ENCODE measurements at places on chromosomes 2 and 18.

- DNase-seq: no peak
Measured at GRCh38 chr18:12433829-12434540, 26.3 kb downstream of the PRELID3A start.

GRCh38 chr2:121030523-121030922, 254.5 kb downstream of the TFCP2L1 start:
- DNase-seq: no peak

- DNase-seq: no peak
Measured at GRCh38 chr18:59712311-59712710, 15.1 kb upstream of the CCBE1 start.

- DNase-seq: no peak
Measured at GRCh38 chr2:56286936-56287335, 103.1 kb downstream of the CCDC85A start.

- no peak for DNase-seq
Measured at GRCh38 chr2:121776361-121776760, 20.9 kb downstream of the TSN start.

GRCh38 chr2:212998626-212999359, 152.6 kb downstream of the IKZF2 start:
- DNase-seq: no peak

DNA sequence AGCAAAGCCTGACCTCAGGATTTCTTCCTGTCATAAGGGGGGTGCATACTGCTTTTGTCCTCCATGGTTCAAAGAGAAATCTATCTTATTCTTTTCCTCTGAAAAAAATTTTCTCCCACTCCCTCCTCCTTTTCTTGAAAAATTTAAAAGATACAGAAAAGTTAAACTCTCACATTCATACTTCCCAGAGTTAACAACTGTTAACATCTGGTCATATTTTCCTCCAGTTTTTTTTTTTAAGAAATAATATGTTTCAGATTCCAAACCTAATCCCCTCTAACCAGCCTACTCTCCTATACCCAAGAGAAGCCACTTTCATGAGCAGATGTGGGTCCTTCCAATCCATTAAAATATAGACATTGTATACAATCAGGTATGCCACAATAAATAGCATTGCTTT, 378.9 kb upstream of the HNRNPA3 start:
- no peak for DNase-seq

DNA sequence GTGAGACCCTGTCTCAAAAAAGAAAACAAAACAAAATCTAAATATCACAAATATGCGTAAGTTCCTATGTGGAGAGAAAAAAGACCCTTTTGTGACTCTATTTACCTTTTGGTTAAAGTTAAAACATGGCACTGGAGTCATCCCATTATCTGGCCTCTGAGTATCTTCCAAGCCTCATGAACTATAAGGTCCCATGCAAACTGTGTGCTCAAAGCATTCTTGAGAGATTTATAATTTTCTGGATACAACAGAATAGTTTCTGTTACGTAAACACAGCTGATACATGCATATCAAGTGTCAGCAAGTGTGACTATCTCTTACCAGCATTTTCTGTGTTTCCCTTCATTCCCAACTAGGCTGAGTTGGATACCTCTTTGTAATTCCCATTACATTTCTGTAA, 8.8 kb upstream of the NOSTRIN start:
- no peak for DNase-seq

DNA sequence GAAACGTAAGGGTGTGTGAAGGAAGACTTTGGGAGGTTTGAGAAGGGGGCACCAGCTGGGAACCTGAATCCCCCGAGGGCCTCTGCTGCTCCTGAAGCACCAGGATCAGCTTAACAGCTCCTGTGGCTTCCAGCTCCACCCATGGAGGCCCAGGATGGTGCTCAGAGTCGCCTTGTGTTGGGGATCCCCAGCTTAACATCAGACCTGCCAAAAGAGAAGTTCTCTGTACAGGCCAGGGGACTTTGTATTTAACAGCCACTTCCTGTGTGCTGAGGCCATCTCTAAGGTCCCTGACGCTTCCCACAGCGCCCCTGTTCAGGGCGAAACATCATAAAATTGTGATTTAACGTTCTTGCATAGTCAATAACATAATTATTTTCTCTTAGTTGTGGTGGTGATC, 77.5 kb downstream of the NCK2 start:
- no peak for DNase-seq

DNA sequence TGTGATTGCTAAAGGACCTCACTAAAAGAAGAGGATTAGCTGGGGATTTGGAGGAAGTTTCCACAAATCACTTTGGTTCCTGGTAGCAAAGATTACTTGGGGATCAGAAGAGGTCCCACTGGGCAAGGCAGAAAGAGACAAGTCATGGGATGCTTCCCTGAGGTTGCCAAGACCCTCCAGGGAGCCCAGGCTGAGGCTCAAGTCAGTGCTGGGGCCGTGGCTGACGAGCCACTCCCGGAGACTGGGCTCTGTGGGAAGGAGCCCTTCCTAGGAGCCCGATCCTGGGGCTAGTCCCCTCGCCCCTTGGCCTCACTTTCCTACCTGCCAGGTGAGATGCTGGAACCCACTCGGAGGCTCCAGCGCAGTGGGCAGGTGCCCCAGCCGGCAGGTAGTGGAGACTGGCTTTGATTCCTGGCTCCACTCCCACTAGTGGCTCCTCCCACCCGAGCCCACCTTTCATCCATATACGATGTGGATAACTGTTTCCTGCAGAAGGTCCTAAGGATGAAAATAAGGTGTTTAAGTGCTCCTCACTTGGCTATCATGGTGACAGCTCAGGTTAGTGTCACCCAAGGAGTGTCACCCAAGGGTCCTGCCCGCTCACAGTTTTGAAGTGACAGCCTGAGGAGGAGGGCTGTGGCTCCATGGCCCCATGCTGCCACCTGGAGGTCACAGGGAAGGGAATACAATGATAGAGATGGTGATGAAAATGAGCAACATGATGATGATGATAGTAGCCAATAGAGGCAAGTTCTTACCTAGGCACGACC, 100.5 kb downstream of the CAPN13 start:
- peak; percentile 58 for DNase-seq

DNA sequence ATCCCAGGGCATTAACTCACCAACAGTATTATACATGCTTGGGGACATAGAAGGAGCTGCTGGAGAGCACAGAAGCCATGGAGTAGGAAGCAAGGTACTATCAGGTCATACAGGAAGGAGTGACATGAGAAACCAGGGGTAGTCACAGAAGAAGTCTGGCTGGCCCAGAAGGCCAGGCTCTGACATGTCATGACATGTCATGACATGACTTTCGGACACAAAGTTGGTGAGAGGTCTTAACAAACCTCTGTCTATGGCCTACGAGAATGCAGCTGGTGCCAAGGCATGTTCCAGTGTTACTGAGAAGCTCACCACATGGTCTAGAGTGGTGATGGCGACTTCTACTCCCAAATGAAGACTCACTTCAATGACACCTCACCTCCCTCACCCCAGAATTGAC, 3.3 kb upstream of the CERS6 start:
- no peak for DNase-seq

- DNase-seq: no peak
Measured at GRCh38 chr2:122682356-122682755, 926.9 kb downstream of the TSN start.

DNA sequence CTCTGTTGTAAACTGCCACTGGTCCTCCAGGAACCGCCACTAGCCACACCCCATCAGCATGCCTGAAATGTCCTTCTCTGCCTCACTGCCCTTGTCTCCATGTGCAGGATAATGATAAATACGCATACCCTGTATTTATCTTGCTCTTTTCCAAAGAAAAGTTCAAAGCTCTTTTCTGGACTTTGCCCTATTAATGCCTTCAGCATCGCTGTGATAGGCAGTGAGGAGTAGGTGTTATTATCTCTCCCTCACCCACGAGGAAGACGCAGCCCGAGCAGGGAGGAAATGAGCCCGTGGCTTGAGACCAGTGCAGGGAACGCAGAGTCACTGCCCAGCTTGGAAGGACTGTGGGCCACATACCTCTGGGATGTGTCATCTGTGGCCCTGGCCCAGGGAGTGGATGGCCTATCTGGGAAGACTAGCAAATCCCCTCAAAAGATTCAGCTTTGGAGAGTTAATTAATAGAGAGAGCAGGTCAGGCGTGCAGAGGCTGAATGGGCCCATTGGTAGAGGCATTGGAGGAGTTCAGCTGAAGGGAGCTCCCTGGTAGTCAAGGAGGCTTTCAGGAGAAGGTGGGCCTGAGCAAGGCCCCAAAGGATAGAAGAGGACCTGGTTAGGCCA, 39.5 kb upstream of the MCFD2 start:
- DNase-seq: no peak

DNA sequence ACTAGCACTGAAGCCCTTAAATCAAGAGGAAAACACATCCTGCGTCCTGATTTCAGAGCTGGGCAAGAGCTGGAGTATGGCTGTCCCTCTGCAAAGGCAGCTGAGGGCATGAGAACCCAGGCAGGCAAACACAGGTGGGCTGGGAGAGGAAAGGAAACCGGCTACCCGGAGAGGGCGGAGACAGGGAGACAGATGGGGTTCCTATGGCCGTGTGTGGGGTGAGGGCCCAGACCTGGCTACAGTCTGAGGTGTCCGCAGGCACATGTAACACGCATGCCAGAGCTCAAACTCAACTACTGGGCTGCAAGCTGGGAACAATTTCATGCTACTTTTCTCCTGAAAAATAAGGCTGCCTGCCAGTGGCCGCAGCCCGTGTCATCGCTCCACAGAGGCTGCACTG, 2.7 kb downstream of the COPS9 start:
- DNase-seq: no peak

DNA sequence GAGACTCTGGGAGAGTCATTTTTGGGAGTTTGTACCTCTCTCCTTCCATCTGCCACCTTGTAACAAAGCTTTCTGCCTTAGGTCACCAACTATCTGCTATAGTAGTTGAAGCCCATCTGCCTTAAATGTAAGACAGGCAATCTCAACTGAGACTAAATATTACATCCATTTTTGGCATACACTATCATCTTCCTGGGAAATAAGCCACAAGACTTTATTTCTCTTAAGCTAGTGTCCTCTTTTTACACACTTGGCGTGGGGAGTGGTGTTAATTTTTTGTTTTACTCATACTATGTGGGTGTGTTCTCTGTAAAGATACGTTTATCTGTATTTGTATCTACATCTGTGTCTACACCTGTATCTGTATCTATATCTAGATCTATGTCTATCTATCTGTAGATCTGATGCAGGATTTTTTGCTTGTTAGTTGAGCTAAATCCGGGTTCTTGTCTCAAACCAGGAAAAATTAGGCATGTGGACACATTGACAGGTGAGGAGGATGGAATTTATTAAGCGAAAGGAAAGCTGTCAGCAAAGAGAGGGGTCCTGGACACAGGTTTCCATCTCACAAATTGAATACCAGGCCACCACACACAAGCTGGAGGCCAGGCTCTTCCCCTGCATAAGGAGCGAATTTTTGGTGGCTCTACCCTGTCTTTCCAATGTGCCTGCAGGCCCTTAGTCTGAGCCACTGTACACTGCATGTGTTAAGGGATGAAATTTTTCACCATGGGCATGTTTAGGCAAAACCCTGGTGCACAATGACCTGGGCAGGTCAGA, 64.8 kb upstream of the RND3 start:
- no peak for DNase-seq

- DNase-seq: no peak
Measured at GRCh38 chr2:224922142-224922727, 120.0 kb downstream of the DOCK10 start.

Data from activated gamma-delta T cell treated with anti-CD3 and anti-CD28 coated beads, Interleukin-2, amount 50 U/mL, for 16 hours (primary cell).